Smooth muscle cell of trachea (primary cell): ENCODE measurements at places on chromosomes 4 and X. TPM values are rescaled to one million over a fixed set of nuclear protein-coding genes. Genes with fewer than 3 reads are reported as not detected.

The EVC gene
- 48.4 and 100 TPM in 2 replicates for total RNA-seq

The STATH gene
- total RNA-seq = not detected in 2 replicates

The SLC9A7 gene
- 62.9 and 67.9 TPM in 2 replicates for total RNA-seq

The PAGE5 gene
- not detected in 2 replicates for total RNA-seq

The MXRA5 gene
- 26.8 and 42.5 TPM in 2 replicates for total RNA-seq
